ENCODE measurements at places on chromosomes 16 and 17.

GRCh38 chr17:39097537-39097936, 53.9 kb downstream of the PLXDC1 start:
- no peak for DNase-seq

DNA sequence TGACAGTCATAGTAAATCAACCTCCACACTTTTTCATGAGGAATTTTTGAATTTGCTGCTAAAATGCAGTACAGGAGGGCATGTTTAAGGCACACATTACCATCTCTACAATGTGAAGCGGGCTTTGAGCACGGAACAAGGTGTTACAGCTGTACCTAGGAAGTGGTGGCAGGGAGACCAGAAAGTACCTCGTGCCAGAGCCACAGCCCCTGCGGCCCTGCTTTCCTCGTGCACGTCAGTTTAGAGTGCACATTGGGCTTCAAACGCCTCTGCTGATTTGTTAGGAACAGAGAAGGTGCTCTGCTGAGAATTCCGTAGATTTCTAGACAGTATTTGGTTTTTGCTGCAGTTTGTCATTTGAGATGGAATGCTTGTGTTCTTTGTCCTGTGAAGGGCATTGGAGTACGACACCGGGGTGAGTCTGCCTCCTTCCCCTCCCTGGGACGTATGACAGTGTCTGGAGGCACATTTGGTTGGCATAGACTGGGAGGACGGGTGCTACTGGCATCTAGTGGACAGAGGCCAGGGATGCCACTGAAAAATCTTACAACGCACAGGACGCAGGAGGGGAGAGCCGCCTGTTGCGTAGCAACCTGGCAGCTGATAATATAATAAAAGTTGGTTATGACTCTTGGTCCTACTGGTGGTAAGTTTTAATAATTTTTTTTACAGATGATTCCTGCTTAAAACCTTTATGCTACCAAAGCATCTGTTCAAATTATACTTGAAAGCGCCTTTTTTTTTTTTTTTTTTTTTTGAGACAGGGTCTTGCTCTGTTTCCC, 9.1 kb downstream of the FOXK2 start:
- DNase-seq = no peak

- no peak for DNase-seq
These were observed 13.9 kb downstream of the ERN2 start for GRCh38 chr16:23699100-23699499.

- no peak for DNase-seq
These were observed 23.7 kb upstream of the ITGAX start for GRCh38 chr16:31331141-31331764.

- no peak for DNase-seq
These were observed 7.8 kb downstream of the DEXI start for GRCh38 chr16:10934325-10935107.

- no peak for DNase-seq
These were observed 27.3 kb upstream of the ABCC12 start for GRCh38 chr16:48182979-48183537.

GRCh38 chr17:2842464-2842863, 46.2 kb downstream of the RAP1GAP2 start:
- DNase-seq = no peak

DNA sequence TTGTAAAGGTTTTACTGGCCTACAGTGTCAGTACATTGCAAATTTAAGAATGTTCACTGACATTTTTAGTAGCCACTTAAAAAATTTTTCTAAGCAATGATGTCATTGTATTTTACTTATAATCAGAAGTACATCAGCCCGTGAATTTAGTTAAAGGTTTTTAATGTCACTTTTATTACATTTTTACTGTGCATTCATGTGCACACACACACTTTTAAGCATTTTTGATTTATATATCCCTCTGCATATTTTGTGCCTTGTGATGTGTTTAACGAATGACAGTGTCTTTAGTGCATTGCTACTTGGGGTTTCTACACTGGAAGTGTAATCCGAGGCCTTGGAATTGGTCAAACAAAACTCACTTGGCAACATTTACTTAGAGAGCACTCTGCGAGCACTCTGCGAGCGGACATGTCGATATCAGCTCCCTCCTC, 190.4 kb downstream of the WWOX start:
- DNase-seq = no peak

DNA sequence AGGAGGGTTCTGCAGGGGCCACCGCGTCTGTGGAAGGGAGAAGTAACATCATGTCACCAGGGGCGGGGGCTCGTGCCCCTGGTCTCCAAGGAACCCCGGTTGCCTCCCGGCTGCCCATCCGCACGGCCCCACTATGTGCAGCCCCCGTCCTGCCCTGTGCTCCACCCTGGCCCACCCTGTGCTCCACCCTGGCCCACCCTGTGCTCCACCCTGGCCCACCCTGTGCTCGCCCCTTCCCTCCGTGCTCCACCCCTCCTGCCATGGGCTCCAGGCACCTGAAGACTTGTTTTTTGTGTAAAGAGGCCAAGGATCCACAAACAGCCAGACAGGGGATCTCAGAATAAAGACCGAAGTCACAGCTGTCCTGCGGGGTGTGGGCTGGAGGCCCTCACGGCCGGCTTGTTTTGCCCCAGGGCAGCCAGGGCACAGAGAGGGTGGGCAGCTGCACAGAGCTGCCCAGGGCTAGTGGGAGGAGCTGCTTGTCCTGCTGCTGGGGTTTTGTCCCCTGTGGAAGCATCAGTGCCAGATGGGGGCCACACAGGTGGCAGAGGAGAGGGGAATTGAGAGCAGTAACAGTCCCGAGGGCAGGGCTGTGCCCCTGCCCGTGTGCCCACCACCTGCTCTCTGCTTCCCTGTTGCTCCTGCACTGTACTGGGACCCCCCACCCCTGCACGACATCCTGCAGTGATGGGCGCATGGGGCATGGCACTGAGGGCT, 147.0 kb upstream of the CIBAR2 start:
- DNase-seq = no peak

- no peak for DNase-seq
These were observed 454.1 kb downstream of the HS3ST3B1 start for GRCh38 chr17:14755002-14755401.

DNA sequence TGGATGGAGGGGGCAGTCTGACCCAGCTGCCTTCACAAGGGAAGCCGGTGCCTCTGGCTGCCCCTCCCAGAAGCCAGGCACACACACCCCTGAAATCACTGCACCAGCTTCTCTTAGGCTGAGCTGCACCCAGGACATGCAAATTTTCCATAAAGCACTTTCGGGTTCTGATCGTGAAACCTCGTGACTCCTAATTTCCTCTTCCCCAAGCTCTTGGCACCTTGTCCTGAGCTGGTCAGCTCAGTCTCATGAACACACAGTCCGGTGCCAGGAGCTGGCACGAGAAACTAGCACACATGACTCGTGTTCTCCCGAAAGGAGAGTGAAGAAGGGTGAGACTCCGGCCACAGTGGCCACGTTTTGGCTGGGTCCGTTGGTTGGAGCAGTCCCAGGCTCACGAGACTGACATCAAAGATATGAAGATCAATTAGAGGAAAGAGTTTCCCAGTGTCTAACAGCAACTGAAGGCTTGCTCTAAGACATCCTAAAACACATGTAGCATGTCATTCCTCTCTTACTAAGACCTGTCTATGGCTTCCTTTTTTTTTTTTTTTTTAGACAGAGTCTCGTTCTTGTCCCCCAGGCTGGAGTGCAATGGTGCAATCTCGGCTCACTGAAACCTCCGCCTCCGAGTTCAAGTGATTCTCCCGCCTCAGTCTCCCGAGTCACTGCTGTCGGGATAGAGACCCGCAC, 9.2 kb upstream of the ABR start:
- DNase-seq = no peak

DNA sequence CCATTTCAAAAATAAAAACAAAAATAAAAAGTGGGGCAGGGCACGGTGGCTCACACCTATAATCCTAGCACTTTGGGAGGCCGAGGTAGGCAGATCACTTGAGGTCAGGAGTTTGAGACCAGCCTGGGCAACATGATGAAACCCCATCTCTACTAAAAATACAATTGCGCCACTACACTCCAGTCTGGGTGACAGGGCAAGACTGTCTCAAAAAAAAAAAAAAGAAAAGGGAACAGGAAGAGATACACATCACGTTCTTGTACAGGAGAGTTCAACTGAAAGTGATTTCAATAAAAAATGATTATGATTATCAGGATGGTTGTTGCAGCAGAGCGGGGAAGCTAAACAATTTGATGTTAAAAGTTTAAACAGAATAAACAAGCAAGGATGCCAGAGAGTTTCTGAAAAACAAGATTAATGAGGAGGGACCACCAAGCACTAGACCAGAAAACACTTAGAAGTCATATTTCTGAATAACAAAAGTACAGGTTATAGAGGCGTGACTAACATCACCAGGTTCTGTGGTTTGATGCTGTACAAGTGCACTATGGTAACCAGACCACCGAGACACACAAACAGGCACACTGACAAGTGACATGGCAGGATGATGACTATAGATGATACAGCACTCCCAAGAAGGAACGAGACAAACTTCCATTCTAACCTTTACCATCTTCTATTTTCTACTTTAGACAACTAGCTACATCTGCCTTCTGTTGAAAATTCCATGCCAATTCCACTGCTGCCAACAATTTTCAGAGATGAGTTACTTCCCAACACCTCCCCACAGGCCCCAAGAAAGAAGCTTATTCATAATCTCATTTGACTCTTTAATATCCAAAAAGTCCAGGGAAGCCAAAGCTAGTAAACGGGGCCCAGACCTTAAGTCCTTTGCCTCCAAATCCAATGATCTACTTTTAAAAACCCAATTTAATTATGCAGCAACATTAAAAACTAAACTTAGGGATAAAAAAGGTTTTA, 11.8 kb downstream of the DNAJA2 start:
- DNase-seq = peak; percentile 31

- no peak for DNase-seq
These were observed 5.8 kb downstream of the THOC6 start for GRCh38 chr16:3029491-3030221.

DNA sequence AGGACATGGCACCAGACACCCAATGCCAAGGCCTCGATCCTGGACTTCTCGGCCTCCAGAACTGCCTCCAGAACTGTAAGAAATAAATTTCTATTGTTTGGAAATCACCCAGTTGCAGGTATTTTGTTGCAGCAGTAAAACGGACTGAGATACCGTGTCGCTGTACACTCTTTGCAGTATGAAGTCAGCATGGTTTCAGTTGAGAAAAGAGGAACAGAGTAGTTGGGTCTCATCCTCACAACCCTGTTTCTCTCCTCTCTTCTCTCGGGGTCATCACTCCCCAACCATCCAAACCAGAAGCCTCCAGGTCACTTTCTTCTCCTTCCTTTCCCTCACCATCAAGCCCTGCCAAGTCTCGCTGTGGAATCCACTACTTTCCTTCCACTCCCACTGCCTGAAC, 77.8 kb downstream of the ADCY9 start:
- DNase-seq = no peak

- DNase-seq = no peak
These were observed 8.2 kb upstream of the CIAO3 start for GRCh38 chr16:749010-749409.

- no peak for DNase-seq
These were observed 92.2 kb upstream of the CPHXL start for GRCh38 chr16:75818491-75818890.

- DNase-seq = no peak
These were observed 61.0 kb downstream of the CFDP1 start for GRCh38 chr16:75372236-75372856.

GRCh38 chr17:35821308-35821707, 12.0 kb downstream of the TAF15 start:
- DNase-seq = no peak

- no peak for DNase-seq
These were observed 131.3 kb downstream of the PMP22 start for GRCh38 chr17:15133826-15134225.

- DNase-seq = no peak
These were observed 625.1 kb downstream of the HS3ST4 start for GRCh38 chr16:26316683-26317464.

DNA sequence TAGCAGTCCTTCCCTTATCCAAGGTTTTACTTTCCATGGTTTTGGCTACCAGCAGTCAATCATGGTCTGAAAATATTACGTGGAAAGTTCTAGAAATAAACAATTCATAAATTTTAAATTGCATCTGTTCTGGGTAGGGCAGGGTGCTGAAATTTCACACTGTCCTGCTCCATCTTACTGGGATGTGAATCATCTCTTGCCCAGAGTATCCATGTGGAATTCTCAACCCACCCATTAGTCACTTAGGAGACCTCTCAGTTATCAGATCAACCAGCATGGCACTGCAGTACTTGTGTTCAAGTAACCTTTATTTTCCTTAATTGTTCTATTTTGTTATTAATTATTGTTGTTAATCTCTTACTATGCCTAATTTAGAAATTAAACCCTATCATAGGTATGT, 202.8 kb upstream of the CPHXL start:
- DNase-seq = no peak

DNA sequence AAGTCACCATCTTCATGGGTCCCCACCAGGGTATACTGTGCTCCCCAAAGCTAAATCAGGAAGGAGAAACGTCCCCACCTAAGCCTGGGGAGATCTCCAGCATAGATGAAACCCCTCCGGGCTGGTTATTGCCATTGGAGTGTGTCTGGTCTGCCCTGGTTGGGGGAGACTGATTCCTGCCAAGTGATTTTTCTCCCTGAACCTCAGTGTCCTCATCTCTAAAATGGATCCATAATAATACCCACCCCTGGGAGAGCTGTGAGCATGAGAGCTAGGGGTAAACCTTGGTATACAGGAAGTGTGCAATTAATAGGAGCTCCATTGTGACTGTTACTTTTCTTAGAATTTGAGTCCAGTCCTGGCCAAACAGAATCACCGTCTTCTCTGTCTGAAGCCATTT, 111.1 kb downstream of the CMIP start:
- DNase-seq = no peak

- no peak for DNase-seq
These were observed 29.4 kb downstream of the RBFOX3 start for GRCh38 chr17:79581324-79581932.

DNA sequence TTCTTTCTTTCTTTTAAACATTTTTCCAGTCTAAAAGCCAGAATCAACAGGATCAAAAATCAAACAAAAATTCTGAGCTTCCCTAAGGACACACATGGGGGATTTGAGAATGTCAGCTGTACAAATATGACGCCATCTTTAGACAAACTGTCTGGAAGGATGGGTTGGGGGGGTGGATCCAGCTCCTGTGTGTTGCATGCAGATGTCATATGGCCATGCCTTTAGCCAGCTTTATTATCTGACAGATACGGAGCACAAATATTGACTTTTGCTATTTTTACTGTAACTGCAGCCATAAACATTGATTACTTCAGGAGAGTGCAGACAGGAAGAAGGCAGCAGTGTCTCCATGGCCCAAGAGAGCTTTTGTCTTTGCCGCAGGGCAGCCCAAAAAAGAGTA, 279.4 kb upstream of the ELAC2 start:
- no peak for DNase-seq

DNA sequence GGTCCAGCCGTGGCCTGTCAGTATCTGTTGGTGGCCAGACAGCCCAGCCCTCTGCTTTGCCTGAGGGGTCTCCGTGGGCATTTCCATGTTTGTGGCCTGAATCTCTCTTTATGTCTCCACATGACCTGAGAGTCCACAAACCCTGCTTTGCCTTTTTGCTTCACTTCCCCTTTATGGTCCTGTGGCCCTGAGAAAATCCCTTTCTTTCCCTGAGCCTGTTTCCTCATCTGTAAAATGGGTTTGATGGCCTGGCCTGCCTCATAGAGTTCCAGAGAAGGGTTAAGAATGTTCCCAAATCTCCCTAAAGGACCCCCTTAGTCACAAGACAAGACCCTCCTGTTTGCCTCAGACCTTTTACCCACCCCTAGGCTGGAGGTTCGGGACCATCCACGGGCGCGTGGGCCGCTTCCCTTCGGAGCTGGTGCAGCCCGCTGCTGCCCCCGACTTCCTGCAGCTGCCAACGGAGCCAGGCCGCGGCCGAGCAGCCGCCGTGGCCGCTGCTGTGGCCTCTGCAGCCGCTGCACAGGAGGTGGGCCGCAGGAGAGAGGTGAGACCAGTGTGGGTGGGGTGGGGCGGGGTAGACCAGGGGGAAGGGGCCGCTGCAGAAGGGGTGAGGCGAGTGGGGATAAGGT, 26.2 kb upstream of the ALKBH5 start:
- no peak for DNase-seq

All from CD4-positive, alpha-beta memory T cell (primary cell).